ENCODE measurements at places on chromosomes 11 and 22.

GRCh38 chr11:73376803-73377629, 817 bp downstream of the RELT start:
- peak; percentile 65 for DNase-seq

- no peak for DNase-seq
These were observed 114.9 kb downstream of the KCNQ1 start for GRCh38 chr11:2559527-2560311.

DNA sequence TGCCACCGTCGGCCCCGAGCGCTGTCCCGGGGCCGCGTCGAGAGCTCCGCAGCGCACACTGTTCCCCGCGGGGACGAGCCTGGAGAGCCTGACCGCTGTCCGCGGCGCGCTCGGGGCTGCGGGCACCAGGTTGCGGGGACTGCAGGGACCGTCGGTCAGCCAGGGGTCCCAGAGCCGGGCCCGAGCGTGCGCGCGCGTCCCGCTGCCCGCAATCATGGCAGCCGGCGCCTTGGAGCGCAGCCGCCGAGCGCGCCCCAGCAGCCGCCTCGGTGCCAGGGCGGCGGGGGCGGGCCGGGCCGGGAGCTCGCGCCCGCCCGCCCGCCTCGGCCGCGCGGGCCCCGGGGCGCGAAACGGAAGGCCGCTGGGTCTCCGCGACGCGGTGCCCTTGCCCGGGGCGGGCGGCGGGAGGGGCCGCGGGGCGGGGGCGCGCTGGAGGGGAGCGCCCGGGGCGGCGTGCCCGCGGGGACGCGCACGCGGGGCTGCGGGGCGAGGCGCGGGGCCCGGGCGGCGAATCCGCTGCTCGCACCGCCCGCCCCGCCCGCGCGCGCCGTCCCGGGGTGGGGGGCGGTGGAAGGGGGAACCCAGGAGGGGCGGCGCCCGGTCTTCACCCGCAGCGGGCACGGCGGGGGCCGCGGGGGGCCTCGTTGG, 79.4 kb upstream of the PPARA start:
- DNase-seq = no peak

- no peak for DNase-seq
These were observed 409.4 kb upstream of the B3GAT1 start for GRCh38 chr11:134821422-134821821.

- no peak for DNase-seq
These were observed 5.8 kb downstream of the MGAT3 start for GRCh38 chr22:39462443-39463221.

DNA sequence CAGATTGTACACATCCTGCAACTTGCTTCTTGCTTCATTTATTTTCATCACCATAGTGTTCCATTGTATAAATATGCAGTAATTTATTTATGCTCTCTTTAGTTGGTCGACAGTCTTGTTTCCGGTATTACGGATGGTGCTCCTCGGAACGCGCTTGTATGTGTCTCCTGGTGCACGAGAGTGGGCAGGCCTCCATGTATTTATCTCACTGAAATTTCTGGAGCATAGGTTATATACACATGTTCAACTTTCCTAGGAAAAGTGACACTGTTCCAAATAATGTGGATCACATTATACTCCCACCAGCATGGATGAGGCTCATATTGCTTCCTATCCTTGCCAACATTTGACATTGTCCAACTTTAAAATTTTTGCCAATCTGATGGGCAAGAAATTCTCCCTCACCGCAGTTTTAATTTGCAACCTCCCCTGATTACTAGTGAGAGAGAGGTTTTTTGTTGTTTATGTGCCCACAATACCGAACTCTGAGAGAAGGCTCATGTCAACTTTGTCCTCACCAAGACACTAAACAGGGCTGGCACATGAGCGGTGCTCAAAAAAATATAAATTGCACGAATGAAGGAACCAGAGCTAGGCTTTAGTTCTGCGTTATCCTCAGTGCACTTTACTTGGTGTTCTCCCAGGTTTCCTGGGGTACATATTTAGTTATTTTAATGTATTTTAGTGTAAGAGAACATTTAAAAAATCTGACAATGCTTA, 3.8 kb downstream of the CSNK2A3 start:
- DNase-seq = no peak

GRCh38 chr11:64566042-64566914, 24.7 kb upstream of the SLC22A12 start:
- DNase-seq = no peak

GRCh38 chr11:124745835-124746620, 6.0 kb downstream of the VSIG2 start:
- DNase-seq = no peak

DNA sequence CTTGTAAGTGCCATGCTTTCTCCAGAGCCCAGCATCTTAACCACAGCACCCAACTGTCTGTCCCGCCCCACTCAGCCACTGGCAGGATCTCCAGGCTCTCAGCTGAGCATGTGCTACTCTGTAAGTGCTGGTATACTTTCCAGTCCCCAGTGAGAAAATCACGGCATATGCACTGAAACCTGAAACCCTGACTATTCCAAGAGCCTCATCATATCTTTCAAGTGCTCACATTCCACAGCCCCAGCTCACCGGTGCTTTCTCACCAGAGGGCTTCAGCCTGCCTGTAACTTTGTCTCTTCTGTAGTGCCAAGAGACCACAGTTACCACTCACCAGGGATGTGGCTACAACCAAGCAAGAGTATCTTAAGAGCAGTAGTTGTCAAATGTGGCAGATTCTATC, 24.4 kb upstream of the PAMR1 start:
- no peak for DNase-seq

DNA sequence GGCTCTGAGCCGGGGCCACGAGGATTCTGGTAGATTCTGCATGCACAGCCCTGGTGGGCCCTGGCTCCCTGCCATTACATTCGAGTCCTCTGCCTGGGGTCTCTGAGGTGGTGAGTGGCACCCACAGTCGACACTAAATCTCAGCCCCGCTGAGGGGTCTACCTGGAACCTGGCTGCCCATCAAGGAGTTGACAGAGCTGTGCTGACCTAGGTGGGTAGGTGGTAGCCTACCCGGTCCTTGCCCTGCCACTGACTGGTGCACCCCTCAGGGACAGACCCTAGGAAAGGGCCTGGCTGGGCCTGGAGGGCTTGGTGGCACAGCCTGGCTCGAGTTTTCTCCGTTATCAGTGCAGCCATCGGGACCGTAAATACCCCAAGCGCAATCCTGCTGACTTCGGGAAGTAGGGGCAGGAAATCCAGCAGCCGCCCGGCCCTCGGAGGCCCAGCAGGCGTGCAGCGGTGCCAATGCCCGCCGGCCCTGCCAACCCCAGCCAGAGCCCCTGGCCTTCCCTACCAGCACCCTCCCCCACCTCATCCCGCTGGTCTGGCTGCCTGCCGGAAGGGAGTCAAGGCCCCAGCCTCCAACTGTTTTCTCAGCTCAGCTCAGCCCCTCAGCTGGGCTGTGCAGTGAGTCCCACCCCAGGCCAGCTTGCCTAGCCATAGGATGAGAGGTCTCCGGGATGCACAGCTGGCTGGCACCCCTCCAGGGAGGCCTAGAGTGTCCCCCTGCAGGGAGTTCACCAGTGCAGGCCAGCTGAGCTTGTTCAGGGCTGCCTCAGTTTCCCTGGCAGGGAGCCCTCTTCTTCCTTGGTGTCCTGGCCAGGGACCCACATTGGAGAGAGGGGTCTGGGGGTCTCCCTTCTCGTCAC, 80.4 kb upstream of the KCNQ1OT1 start:
- peak; percentile 11 for DNase-seq

DNA sequence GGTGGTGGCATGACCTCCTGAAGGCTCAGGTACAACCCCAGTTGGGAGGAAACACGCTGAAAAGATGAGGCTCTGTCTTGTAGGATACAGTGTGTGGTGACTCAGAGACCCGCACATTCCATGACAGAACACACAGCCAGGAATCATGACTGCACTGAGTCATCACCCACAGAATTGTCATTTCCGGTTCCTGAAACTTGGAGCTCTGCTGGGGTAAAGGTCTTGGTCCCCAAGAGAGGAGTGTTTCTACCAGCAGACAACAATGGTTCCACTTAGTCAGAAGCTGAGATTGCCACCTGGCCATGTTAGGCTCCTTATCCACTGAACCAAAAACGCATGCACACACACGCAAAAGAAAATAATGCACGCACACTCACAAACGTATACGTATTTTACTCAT, 31.5 kb upstream of the CYB5R3 start:
- DNase-seq = no peak

GRCh38 chr11:100719362-100719761, 32.3 kb downstream of the ARHGAP42 start:
- no peak for DNase-seq

GRCh38 chr11:17718510-17718962, 835 bp upstream of the MYOD1 start:
- DNase-seq = no peak

- no peak for DNase-seq
These were observed 5.6 kb upstream of the GTSE1 start for GRCh38 chr22:46290843-46291785.

DNA sequence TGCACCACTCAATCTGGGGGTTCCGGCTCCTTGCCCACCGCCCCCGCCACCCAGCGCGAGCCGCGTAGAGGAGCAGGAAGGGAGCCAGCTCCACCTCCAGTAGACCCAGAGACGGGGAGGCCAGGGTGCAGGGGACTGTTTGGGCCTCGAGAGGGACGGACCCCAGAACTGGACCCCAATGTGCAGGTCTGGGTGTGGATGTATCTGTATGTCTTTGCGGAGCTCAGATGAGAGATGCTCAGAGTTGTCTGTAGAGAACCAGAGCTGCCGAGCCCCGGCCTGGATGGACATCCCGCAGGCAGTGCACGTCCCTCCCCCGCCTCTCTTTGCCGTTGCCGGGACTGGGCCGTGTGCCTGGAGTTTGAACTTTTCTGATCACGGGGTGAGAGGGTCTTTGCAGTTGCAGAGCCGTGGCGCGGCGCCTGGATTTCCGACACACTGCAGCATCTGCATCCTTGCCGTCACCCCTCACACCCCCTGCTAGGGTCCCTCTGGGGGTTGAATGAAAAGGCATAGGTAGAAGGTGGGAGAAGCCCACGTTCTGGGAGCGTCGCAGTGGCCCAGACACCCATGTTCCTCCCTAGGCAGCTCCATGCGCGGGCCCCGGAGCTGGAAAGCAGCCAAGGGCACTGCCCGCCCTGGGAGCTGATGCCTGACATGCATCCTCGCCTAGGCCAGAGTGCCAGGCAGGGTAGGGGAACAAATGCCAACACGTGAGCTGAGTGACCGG, 105.2 kb downstream of the KCNQ1 start:
- no peak for DNase-seq

DNA sequence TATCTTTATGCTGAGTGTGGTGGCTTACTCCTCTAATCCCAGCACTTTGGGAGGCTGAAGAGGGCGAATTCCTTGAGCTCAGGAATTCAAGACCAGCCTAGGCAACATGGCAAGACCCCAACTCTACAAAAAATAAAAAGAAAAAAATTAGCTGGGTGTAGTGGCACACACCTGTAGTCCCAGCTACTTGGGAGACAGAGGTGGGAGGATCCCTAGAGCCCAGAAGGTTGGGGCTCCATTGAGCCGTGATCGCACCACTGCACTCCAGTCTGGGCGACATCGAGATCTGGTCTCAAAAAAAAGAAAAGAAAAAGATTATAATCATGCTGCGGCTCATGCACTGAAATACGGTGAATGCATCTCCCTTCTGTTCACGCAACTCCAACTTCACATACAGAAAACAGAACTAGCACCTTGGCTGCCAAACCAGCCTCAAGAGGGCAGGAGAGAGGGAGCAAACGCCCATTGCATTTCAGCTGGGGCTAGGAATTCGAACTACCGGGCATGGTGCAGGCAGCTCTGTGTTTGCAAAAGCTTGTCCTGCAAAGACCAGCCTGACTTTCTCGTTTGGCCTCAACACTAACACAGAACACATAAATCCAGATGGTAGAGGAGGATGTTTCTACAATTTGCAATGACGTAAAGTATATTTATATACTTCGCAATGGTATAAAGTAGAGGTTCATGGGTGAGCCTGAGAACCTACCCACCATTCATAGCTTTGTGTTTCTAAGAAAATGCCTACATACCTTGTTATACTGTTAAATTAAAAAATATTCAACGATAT, 6.3 kb upstream of the SYNGR1 start:
- DNase-seq = no peak

DNA sequence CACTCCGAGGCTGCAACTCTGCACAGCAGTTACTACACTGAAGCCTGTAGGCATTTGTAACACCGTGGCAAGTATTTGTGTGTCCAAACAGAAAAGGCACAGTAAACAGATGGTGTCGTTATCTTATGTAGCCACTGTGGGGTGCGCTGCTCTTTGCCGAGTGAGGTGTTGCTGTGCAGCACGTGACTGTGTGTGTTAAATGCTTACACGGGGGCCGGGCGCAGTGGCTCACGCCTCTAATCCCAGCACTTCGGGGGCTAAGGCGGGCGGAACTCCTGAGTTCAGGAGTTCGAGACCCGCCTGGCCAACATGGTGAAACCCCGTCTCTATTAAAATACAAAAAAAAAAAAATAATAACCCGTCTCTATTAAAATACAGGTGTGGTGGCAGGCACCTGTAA, 11.5 kb downstream of the ZBED4 start:
- no peak for DNase-seq

DNA sequence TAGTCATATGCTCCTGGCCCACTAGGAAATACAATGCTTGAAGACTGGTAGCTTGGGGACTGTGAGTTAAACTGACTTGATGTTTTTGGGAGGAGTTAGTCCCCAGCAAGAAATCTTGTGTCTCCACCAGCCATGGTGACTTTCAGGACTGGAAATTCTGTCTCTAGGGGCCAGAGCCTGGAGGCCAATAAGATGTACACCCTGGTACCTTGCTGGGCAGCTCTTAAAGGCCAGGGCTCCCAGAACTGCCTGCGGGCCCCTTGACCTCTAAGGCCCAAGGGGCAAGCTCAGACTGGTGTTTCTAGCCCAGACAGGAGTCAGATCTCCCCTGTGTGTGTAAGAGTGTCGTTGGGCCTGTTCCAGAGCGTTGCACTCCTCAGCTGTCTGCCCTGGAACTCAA, 128.7 kb upstream of the C11orf58 start:
- no peak for DNase-seq

DNA sequence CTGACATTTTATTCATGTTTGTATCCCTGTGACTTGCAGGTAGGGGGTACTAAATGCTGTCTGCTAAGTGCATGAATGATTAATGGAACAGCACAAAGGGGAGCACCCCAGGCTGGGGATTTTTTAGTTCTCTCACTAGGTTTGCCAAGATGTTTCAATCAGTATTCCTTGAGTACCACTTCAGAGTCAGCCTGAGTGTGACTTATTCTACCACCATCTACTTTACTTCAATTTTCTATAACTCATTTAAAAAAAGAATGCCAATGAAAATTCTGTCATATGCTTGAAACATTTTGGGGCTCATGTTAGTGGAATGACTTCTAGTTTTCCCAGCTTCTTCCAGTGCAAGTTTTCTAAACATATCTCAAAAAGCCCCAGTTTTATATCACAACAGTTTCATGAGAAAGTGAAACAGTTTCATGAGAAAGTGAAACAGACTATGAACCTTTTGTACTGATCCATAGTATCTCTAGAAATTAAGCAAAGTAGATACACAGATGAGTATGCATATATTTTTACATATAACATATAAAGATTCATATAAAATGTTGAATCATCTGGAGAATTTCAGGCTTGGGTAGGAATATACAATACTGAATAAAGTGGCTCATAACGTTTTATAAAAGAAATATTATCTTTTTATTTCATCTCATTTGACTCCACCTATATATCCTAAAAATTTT, 252.4 kb downstream of the GRM5 start:
- no peak for DNase-seq

All from central memory CD8-positive, alpha-beta T cell (primary cell).